ENCODE measurements at places on chromosomes 2 and 18.

- DNase-seq = no peak
These were observed 661.1 kb downstream of the BCL11A start for GRCh38 chr2:59892398-59892797.

DNA sequence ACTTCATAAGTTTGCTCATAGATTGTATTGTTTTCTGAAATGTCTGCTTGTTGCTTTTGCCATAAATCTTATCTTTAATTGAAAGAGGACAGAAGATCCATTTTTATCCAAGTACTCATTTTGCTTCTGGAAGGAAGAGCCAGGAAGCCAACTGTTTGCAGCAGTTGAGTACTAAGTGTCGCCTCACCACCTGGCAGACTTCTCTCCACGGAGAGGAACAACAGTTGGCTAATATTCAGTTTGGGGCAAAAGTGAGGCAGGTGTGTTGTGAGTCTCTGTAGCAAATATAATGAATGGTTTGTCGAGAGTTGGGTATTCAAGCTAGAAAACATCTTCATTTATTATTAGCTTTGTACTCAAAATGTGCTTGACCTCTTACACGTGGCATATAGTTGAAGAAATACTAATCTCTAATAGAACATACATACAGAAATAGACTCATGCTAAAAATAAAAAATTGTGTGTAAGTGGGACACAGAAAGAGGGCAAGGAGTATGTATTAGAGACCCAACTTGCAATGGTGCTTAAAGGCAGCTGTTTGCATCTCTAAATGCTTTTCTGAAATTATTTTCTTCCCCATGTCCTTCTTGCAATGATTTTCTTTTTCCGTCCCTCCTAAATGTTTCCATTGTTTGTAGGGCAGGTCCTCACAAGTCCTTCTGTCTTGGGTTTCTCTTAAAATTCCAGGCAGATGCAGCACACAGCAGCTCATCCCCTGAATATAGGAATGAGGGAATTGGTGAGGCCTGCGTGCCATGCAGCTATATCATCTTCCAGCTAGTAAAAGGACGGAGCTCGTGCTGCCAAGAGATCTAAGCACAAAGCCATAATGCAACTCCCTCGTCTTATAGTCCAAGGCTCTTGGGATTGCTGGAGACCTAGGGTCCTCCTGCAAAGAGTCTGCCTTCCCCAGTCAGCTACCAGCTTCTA lies 44.8 kb upstream of the MAP3K20 start:
- no peak for DNase-seq

GRCh38 chr18:45151645-45152044 lies 463.6 kb upstream of the SLC14A2 start:
- no peak for DNase-seq

GRCh38 chr2:121150713-121151112 lies 134.3 kb downstream of the TFCP2L1 start:
- DNase-seq = no peak

GRCh38 chr2:241507430-241508239 lies 749 bp downstream of the STK25 start:
- no peak for DNase-seq

DNA sequence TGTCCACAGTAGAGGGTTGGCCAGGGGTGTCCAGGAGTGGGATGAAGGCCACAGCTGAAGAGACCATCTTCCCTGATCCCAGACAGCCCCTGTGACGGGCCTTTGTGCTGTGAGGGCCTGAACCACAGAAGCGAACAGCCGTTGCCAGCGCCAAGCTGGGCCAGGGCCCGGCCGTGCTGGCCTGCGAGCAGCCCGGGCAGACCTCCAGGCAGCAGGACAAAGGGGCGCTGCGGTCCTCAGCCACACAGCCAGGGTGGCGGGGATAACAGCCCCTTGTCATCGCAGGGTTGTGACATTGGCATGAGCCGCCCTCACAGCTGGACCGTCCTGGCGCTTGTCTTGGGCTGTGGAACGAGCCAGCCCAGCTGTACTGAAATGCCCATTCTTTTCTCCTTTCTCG lies 161.1 kb downstream of the FAM210A start:
- DNase-seq = no peak

- no peak for DNase-seq
These were observed 110.7 kb upstream of the ZEB2 start for GRCh38 chr2:144630459-144631215.

DNA sequence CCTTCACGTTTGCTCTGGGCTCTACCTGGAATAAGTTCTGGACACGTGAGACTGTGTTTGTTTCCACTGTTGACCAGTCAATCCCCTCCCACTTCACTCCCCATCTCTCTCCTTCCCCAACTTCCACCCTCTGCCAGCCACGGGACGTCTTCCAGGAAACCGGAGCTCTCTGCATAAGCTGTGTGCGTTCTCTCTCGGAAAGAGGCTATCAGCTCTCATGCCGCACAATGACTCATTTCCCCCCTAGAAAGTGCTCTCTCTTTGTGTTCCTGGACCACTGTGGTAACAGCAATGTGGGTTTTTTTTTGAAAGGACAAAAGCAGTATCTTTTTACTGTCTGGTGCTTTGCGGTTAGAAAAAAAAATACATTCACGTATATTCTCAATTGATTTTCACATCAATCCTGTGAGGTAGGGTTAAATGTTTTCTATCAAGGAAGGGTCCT lies 10.2 kb downstream of the PROKR1 start:
- DNase-seq = peak; percentile 24

All from stimulated activated CD8-positive, alpha-beta memory T cell treated with anti-CD3 and anti-CD28 coated beads, Interleukin-7, amount 100 ng/mL, for 1 hour (primary cell).